ENCODE measurements at places on chromosomes 2 and 18.

GRCh38 chr18:66280470-66280869 is 323.4 kb downstream of the CDH19 start:
- no peak for ATAC-seq

DNA sequence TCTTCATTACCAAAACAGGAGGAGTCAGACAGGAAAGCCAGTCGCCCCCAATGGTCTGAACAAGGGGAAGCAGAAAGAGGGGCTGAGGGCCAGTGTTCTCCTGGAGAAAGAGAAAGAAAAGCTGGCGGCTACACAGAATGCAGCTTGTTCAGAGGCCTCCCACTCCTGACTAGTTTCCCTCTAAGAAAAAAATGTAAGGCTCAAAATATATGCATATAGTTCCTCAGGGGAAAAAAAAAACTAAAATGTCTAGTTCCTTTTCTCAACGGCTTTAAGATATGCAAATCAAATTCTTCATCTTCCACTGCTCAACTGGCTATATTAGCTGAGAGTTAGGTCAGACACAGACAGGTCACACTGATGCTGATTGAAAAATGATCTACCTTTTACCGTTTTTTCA is 18.6 kb downstream of the MBOAT2 start:
- peak; percentile 39 for ATAC-seq

GRCh38 chr2:150020221-150020620 is 432.6 kb upstream of the MMADHC start:
- ATAC-seq, result no peak

DNA sequence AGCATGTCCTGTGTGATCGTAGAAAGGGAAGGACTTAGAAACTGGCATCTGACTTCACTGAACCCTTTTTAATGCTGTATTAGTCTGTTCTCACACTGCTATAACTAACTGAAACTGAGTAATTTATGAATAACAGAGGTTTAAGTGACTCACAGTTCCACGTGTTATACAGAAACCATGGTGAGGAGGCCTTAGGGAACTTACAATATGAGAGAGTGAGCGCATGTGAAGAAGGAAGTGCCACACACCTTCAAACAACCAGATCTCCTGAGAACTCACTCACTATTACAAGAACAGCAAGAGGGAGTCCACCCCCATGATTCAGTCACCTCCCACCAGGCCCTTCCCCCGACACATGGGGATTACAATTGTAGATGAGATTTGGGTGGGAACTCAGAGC is 811.3 kb downstream of the CPS1 start:
- no peak for ATAC-seq

- ATAC-seq, result peak; percentile 75
Observed at GRCh38 chr18:11849841-11850634, 1.2 kb upstream of the CHMP1B start.
